Esophagus squamous epithelium (tissue), 5 donors: ENCODE measurements at places on chromosomes 13 and 19.

GRCh38 chr19:14467391-14467790 lies 7.8 kb downstream of the PTGER1 start:
- DNase-seq, result no peak

- DNase-seq, result no peak
Observed at GRCh38 chr13:52669677-52670076, 17.0 kb downstream of the SUGT1 start.

DNA sequence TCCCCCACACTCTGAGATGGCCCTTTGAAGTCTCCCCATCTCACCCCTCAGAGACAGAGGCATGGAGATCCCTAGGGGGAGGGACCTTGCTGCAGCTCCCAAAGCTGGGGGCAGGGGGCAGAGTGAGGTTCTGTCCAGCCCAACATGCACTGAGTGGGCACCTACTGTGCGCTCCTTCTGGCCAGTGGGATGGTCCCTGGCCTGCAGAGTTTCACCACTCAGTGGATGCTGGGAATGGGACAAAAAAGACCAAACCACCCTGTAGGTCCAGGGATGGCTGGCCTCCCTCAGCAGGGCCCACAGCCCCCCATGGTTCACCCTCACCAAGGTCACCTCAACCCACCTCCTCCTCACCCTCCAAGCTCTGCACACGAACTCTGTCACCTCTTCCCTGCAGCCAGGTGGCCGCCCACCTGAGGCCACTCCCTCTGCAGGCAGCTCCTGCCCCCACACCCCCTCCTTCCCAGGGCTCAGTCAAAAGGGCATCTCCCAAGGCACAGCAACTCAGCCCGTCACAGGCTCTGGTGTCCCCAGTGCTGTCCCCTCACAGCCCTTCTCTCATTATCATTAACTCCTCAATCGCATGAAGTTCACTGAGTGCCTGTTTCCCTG lies 16.1 kb downstream of the CEACAM21 start:
- DNase-seq, result no peak

- DNase-seq, result no peak
Observed at GRCh38 chr19:2544576-2545415, 68.9 kb downstream of the GADD45B start.

- no peak for DNase-seq
Observed at GRCh38 chr13:80036845-80037504, 304.0 kb downstream of the SPRY2 start.

- no peak for DNase-seq
Observed at GRCh38 chr13:113648216-113648610, 9.8 kb downstream of the ATP4B start.

DNA sequence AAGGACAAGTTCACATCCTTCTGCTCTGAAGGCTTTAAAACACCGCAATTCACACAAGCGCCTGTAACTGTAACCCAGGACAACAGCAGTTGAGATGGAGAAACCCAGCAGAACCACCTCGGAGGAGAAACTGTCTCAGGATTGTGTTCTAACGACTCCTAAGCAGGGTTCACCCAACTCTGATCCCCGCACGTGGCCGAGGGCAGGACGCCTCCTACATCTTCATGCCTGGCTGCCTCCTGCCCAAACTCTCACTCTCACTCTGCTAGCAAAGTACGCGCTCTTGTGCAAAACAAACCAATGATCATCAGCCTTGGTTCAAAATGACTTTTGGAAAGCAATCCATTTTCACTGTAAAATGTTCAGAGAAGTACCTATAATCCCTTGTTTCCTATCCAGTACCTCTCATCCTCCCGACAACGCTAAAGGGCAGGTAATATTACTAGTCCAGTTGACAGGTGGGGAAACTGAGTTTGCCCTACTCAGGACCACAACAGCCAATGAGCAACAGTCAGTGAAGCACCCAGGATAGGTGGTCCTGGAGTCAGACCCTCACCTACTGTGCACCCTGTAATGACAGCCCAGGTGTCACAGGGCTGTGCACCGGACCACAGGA lies 25.6 kb downstream of the EPS15L1 start:
- no peak for DNase-seq

DNA sequence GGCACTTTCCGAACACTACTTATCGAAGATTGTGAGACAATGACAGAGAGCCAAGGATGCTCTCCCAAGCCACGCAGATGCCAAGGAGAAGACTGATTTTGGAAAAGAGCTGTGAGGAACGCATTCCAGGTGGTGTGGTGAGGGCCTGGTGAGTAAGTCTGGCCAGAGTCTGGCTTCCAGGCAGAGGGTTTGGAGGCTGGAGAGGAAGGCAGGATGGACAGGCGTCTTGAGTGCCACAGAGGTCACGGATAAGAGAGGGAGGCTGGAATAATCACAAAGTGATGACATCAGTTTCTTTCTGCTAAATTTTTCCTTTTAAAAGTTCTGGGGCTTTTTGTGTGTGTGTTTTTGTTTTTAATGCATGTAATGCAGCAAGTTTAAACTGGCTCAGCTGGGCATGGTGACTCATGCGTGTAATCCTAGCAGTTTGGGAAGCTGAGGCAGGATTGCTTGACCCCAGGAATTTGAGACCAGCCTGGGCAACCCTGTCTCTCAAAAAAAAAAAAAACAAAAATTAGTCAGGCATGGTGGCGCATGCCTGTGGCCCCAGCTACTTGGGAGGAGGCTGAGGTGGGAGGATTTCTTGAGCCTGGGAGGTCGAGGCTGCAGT lies 235.1 kb downstream of the NALCN start:
- no peak for DNase-seq

GRCh38 chr19:29942404-29943261 lies 594 bp downstream of the URI1 start:
- DNase-seq, result no peak

DNA sequence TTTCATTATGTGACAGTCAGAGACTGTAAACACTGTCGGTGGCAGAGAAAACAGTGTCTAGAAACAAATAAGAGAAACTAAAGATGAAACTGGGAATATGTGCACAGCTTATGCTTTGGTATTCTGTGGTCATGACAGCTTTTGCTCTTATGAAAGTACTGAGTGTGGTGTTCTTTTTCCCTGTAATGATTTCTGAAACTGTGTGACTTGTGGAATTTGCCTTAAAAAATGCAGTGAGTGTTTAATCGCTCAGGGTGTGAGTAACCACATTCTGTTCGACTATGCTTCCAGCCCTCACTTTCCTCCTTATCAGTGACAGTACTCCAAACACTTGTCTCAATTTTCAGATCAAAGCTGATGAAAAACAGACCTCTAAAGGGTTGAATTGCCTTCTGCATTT lies 66.9 kb upstream of the DIAPH3 start:
- no peak for DNase-seq

- no peak for DNase-seq
Observed at GRCh38 chr19:30682999-30683536, 310.9 kb downstream of the ZNF536 start.

GRCh38 chr13:21749410-21749809 lies 78.5 kb downstream of the FGF9 start:
- DNase-seq, result no peak

- no peak for DNase-seq
Observed at GRCh38 chr19:46849610-46850009, 1.0 kb downstream of the AP2S1 start.

DNA sequence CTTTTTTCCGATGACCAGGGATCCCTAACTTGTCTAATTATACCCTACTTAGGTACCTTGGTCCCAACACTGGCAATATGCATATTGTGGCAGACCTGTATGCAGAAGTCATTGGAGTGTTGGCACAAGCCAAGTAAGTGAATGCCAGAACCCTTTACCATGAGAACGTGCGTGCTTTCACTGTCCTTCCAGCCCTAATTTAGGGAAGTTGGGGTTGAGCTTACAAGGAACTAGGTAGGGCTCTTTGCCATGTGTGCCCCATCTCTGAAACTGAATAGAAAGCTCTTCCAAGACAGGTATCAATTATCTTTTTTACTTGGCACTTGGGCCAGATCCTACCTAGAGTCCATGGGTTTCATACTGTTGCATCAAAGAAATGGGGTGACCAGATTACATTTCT lies 93.2 kb downstream of the FRY start:
- DNase-seq, result no peak

DNA sequence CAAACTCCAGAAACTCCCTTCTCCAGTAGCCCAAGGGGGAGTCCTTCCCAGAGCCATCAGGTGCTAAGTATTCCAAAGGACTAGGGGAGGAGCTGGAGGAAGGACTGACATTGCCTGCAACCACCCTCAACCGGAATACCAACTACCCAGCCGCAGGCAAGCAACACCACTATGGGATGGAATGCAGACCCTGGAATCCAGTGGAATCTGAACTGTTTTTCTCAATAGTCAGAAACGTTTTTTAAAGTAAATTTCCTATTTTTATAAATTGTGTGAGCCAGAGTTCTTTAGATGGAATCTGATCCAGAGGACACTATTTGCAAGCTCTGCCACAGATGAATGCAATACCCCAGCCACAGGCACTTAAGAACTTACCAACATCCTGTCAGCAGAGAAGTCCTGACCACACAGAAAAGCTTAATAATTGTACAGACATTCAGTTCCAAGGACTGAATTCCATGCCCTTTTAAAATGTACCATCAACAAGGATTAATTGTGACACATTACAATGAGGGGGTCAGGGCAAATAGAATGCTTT lies 92.1 kb downstream of the USP12 start:
- no peak for DNase-seq

- no peak for DNase-seq
Observed at GRCh38 chr13:72638059-72638815, 89.2 kb downstream of the MZT1 start.

DNA sequence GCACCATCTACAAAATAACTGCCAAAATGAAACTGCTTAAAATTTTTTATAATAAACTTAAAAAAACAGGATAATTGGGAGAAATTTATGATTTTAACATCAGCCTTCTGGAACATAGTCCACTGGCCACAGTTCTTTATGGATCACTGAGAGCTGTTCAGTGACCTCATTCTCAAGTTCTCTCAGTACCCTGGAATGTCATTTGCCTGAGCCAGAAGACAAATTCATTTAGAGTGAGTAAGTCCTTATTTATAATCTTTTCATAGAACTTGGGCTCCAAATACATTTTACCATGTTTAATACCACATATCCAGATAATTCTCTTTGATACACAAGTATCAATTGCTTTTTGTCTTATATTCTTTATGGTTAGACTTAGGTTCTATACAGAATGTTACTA lies 87.6 kb downstream of the CAB39L start:
- no peak for DNase-seq

DNA sequence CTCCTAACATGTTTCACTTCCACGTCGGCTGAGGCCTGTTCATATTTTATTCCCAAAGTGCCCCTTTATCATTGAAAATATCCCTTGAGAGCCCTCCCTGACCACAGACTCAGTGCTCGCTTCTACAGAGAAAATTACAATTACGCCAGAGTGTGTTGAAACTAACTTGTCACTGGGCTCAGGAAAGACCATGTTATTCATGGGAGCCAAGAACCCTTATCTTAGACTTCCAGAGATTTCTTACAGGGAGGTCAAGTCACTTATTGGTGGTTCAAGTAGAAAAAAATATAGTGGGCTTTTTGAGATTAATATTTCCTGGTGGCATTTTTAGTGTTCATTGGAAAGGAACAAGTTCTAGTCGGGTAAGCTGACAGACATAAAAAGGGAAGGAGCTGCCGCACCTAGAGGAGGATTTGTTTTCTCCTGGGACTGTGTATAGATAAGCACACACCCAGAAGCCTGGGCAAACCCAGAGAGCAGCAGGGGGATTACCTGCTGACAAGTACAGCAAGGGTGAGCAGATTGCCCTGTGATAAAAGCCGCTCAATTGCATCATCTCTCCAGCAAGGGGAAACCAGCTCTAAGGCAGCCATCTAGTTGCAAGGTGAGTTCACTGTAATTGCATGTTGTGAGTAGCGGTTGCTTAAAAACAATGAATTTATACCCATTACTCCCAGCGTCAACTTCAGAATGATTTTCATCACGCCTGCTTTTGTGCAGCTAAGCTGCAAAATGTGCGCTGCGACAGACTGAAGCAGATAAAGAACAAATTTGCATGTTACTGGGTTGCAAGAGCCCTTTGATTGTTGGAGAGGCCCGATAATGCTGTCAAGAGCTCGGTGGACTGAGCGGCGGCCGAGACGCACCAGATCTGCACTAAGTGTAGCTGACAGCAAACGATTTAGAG lies 46.2 kb downstream of the DCT start:
- DNase-seq, result no peak

GRCh38 chr19:58054901-58055874 lies 3.9 kb upstream of the ZNF135 start:
- no peak for DNase-seq

GRCh38 chr19:50460161-50460765 lies 16.0 kb upstream of the EMC10 start:
- DNase-seq, result no peak

DNA sequence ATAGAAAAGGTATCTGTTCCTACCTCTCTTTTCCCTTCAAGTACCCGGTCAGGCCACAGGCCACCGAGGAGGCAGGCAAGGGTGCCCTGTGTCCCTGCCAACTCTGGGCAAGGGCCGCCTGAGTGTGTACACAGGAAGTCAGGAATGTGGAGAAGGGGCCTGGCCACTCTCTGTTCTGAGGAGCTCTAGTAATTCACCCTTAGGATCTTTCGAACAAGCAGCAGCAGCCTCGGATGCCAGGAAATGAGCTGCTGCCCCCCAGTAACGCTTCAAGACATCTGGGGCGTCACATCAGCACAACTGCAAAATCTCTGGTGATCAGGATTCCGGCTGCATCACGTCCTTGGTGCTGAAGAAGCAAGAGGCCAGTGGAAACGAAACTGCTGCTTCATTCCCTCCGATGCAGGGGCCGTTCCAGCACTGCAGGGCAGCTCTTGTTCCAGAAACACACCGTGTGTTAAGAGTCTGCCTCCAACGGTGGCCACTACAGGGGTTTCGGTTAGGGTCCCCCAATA lies 2.0 kb downstream of the RAB20 start:
- no peak for DNase-seq

DNA sequence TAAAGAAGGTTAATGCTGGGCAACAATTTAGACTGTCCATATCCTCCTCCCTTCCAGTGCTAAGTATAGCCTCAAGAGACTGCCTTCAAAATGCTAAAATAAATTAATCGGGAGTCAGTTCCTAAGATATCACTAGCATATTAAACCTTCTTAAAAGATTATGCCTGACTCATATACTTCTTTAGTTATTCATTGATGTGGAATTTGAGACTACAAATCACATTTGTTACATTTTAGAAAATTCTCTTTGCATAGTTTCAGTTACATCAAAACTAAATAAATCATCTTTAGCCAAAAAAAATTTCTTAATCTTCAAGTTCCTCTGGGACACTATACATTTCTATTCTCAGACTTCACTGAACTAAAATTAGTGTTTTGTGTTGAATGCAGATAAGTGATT lies 769.1 kb downstream of the PCDH9 start:
- no peak for DNase-seq
